ENCODE measurements at places on chromosomes 4 and X.
A peak's percentile ranks its signal among the peaks of the same experiment; 100 is the strongest.

GRCh38 chr4:4269331-4269731 lies 20.6 kb downstream of the LYAR start:
- DNase-seq, result peak; percentile 37

- no peak for DNase-seq
Observed at GRCh38 chrX:40933132-40933705, 152.0 kb upstream of the USP9X start.

- no peak for DNase-seq
Observed at GRCh38 chr4:2402048-2402842, 16.2 kb downstream of the ZFYVE28 start.

- DNase-seq, result no peak
Observed at GRCh38 chr4:173990126-173990868, 293.2 kb downstream of the FBXO8 start.

DNA sequence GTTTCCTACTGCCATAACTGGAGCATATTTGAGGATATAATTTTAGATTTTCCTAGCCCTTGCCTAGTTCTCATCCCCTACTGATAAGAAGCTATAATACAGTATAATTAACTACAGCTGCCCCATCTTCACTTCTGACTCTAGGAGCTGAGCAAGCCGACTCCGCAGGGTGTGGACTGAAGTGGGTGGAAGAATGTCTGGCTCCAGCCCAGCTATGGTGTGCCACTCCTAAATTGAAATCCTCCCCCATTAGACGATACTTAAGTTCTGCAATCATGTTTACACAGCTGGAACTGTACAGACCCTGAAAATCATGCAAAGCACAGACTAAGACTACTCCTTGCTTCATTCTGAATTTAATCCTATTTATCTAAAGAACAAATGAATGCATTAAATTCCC lies 93.1 kb downstream of the PCDH19 start:
- no peak for DNase-seq

DNA sequence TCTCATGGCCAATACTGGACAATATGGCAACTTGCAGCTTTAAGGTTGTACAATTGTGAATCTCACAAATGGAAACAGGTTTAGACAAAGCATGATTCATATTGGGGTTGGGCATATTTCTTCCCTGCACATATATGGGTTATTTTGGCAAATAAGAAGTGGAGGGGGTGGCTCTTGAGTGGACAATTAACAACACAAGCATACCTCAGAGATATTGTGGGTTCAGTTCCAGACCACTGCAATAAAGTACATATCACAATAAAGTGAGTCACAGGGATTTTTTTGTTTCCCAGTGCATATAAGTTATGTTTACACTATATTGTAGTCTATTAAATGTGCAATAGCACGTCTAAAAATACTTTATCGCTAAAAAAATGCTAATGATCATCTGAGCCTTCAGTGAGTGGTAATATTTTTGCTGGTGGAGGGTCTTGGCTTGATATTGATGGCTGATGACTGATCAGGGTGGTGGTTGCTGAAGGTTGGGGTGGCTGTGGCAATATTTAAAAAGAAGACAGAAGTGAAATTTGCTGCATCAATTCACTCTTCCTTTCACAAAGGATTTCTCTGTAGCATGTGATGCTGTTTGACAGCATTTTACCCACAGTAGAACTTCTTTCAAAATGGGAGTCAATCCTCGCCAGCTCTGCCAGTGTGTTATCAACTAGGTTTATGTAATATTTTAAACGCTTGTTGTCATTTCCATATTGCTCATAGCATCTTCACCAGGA lies 50.5 kb upstream of the OGT start:
- no peak for DNase-seq

DNA sequence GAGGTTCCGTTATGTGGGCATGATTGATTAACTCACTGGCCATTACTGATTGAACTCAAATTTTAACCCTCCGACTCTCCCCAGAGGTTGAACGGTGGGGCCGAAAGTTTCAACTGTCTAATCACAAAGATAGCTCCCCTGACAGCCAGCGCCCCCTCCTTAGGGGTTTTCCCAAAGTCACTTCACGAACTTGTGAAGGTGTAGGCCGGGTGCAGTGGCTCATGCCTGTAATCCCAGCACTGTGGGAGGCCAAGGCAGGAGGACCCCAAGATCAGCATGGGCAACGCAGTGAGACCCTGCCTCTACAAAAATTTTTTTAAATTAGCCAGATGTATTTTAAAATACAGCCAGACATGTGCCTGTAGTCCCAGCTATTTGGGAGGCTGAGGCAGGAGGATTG lies 39.8 kb upstream of the RBM47 start:
- no peak for DNase-seq

DNA sequence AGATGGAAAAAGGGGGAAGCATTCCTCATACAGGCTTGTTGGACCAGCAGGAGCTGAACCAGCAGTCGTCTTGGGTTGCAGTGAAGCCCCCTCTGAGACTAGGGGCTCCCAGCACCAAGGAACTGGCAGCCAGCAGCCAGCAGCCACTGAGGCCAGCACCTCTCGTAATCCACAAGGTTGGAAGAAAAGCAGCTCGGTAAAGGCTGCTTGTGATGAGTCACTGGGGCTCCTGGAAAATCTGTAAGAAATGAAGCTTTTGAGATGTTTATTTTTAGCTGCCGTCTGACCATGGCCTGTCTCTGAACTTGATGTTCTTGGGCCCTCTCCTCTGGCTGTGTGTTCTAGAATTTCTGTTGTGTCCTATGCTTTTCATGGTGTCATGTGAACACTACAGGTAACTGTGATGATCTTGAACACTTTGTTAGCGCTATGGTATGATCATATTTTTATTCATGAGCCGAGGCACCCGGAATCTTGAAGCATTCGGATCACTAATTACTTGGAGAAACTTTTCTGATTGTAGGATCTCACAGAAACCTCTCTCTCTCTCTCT lies 18.6 kb downstream of the CLCN4 start:
- no peak for DNase-seq

DNA sequence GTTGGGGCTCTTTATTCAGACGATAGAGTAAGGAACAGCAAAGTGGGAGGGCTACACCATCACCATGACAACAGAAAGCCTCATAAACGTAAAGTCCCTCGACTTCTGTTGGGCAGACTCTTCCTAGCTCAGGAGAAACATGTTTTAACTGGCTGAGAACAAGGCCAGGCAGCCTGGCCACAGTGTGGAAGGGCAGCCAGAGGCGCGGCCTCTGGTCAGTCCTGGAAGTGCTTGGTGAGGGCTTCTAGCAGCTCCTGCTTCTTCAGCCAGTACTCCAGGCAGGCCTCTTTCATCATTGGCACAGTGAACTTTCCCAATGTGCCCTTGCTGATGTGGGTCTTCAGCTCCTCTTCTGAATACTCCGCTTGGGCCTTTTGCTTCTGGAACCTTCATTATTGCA lies 690.9 kb downstream of the PCDH19 start:
- DNase-seq, result no peak

DNA sequence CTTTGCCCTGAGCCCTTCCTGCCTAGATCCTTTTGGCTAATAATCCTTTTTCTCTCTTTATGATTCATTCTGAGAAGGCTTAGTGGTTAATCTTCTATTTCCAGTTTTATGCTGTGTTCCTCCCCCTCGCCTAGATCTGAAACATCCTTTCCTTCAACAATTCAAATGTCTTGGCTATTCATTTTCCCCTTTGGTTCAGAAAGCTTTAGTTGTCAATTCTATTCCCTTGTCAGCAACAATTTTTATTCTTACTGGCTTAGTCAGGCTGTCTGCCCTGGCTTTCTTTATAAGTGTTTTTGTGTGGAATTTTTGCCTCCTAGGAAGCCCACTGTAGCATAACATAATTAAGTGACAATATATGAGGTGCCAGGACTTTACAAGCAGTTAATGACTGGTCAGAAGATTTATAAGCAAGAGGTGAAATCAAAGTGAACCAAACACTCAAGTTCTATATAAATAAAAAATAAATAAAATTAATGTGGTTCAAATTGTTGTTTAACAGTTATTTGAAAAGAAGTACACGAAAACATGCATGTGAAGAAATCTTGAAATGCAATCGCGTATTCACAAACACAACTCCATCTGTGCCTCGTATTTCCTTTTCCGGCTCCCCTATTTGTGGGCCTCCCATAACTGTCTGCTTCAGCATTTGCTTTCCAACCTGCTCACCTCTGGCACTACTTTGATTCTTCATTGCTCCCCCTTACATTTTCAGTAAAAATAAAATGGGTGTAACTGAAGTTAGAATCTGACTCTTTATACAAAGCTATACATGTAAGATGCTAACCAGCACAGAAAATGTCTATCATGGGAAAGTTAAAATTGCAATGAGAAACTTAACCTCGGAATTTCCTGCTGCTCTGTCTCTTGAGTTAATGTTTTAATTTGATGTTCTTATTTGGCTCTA lies 235.4 kb downstream of the SPRY1 start:
- DNase-seq, result no peak

GRCh38 chr4:107094976-107095375 lies 58.9 kb upstream of the DKK2 start:
- DNase-seq, result no peak

- no peak for DNase-seq
Observed at GRCh38 chr4:151887816-151888180, 127.0 kb upstream of the GATB start.

DNA sequence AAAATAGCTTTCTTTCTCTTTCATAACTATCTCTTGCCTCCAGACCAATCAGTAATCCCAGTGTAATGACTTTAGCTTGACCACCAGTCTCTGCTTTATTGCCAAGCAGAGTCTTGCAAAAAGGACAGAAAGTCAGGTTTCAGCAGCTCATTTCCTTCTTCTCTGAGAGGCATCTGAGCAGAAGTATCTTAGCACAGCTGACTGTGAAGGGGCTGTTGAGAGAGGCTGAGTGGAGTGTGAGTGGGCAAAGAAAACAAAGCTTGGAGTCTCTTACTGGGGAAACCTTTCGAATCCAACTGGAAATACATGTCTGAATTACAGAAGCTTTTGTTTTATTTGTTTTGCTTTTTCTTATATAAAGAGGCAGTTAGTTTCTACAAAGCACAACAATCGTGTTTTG lies 170.3 kb upstream of the IGFBP7 start:
- no peak for DNase-seq

GRCh38 chr4:153427363-153428071 lies 38.6 kb upstream of the TMEM131L start:
- DNase-seq, result no peak

DNA sequence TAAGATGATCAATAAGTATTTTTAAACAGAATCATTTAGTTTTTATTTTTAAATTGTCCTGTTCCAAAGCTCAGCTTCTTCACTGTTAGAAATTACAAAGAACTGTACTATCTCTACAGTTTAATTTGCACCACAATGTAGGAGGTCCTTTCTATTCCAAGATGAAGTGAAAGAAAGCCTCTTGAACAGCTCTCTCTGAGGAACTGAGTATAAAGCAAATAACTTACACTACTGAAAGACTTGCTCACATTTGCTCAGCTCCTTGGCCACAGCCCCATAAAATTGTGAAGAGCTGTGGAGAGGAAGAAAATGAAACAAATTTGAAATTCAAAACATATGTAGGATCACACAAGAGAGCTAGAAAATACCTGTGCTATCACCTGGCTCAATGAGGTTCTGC lies 68.6 kb downstream of the ENPEP start:
- no peak for DNase-seq

DNA sequence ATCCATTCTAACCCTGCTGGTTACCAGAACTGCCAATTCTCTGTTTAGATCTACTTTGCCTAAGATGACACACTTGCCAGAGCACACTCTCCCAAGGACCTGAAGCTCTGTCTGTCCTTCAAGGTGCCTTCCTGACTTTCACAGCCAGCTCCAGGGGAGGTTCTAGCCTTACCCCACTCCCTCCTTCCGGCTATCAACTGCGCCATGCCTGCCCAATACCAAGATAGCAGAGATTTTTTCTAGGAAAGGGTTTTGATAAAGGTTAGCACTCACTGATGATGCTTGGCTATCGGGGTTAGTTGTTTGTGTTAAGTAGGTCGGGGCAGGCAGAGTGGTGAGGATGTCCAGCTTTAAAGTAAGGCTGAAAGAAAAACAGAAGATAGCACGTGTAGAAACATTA lies 14.3 kb downstream of the ALPK1 start:
- no peak for DNase-seq

All from T-helper 9 cell (primary cell).